ENCODE measurements at places on chromosomes 6 and 20.
A peak's percentile ranks its signal among the peaks of the same experiment; 100 is the strongest.

DNA sequence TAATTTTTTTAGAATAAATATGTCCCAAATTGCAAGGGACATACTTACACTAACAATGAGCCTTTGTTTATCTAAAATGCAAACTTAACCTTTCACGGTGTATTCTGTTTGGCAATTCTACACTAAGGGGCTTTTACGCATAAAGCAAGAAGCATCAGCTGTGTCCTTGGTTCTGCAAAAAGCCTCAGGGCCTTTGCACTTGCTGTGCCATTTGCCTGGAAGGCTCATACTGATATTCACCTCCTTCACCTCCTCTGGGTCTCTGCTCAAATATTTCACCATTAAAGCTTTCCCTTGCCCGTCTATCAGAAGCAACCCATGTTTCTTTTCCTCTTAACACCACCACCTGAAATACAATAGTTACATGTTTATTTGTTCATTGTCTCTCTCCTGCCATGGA, 8.9 kb upstream of the BMP7 start:
- DNase-seq: no peak

DNA sequence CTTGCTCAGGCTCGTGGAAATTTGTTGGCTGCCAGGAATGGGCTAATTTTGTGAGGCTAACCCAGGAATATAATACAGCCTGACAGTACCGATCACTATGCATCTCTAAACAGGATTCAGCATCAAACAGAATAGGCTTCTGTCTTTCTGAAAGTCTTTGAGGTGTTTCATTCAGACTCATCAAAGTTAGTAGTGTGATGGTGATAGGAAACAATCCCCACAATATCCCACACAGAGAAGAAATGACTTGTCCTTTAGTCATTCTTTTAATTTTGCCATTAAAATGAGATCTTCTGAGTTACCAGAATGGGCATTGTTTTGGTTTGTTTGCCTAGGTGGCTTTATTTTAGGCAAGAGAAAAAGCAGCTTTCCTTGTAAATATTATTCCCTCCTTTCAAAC, 54.3 kb downstream of the FAM229B start:
- DNase-seq: no peak

GRCh38 chr6:39260456-39260855, 31.2 kb upstream of the KCNK5 start:
- DNase-seq: no peak

- DNase-seq: peak; percentile 57
These were observed 258.7 kb downstream of the LRFN2 start for GRCh38 chr6:40328386-40328985.

- DNase-seq: no peak
These were observed 681 bp downstream of the DIDO1 start for GRCh38 chr20:62925420-62926228.

- no peak for DNase-seq
These were observed 55.9 kb upstream of the SNX9 start for GRCh38 chr6:157766901-157767774.

GRCh38 chr6:7901056-7901455, 9.5 kb downstream of the TXNDC5 start:
- no peak for DNase-seq

GRCh38 chr6:150891888-150892485, 26.5 kb downstream of the MTHFD1L start:
- peak; percentile 88 for DNase-seq

GRCh38 chr6:46848684-46849360, 55.6 kb downstream of the MEP1A start:
- DNase-seq: peak; percentile 74

- no peak for DNase-seq
These were observed 8.7 kb upstream of the GMPR start for GRCh38 chr6:16229700-16230099.

GRCh38 chr6:135939208-135939591, 87.7 kb downstream of the PDE7B start:
- DNase-seq: no peak

GRCh38 chr6:55445648-55446204, 118.5 kb downstream of the GFRAL start:
- peak; percentile 17 for DNase-seq

DNA sequence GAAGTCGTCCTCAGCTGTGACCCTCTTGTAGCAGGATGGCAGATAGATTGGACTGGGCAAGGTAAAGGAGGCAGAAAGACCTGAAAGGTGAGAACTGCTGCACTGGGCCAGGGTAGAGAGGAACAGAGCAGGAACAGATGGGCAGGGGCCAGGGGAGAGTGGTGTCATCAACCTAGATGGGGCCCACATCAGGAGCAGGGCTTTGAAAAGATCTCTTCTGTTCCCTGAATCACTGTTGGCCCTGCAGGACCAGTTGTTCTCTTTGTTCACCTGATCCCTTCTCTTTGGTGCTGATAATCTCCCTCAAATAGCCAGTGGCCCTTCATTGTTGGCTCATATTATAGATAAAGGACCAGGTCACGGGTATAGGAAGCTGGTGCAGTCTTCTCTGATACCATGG, 59.9 kb downstream of the DTD1 start:
- DNase-seq: no peak

DNA sequence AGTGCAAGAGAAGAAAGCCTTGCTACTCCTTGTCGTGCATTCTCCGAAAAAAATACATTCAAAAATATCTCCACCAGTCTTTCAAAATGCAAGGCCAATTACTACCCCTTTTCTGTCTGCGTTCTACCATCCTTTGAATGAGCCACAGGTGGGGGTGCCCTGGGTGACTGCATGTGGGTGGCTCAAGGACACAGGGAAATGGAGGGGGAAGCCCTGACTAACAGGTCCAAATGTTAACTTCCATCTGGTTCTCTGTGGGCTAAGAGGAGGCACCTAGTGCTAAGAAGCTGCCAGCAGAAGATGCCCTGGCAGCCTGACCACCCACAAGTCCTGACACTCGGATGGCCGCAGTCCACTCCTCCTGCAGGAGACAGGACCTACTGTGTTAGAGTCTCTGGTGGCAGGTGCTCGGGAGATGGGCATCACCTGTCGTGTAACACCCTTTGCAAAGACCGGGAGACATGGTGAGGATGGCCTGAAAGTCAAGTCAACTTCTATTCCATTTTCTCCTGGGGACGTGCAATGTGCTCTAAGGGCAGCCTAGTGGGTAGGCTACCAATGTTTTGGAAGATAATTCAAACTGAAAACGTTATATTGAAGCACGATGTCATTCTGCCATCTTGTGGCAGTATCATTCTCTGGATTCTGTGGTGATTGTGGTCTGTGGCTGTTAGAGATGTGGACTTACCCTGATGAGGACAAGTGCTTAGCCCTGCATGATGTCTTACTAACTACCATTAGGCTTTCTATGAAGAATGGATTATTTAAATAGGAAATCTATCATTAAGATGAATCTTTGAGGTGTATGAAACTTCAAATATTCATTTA, 27.4 kb upstream of the IGF2R start:
- no peak for DNase-seq

GRCh38 chr6:159929819-159930218, 39.0 kb downstream of the MAS1 start:
- DNase-seq: peak; percentile 87

DNA sequence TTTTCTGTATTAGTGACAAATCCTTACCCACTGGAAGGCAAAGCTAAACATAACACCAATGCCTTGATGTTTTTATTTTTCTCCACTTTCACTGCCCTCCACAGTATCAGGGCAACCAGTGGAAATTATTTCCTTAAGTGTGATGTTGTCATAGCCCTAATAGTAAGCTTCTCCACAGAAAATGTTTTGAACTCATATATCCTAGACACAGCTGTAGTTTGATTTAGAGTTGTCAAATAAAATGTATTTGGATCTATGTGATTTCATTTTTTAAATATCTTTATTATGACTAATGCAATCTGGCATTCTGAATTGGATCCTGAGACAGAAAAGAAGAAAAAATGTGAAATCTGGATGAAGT, 70.9 kb upstream of the UFL1 start:
- DNase-seq: no peak

GRCh38 chr6:2476376-2476775, 231.0 kb upstream of the GMDS start:
- DNase-seq: no peak

DNA sequence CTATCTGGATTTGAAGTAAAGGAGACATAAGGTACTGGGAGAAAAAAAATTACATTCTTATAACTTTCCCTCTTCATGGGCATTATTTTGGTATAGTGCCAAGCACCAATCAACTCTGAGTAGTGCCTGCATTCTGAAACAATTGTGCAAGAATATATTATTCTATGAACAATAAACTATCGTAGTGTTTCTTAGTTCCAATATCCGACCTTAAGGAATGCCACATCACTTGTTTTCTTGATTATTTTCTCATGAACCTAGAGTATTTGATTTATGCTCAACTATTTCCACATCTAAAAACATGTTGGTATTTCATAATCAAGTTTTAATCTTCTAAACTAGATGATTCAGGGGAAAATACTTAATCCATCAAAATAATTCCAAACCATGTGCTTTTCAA, 294.4 kb upstream of the TBX18 start:
- no peak for DNase-seq

DNA sequence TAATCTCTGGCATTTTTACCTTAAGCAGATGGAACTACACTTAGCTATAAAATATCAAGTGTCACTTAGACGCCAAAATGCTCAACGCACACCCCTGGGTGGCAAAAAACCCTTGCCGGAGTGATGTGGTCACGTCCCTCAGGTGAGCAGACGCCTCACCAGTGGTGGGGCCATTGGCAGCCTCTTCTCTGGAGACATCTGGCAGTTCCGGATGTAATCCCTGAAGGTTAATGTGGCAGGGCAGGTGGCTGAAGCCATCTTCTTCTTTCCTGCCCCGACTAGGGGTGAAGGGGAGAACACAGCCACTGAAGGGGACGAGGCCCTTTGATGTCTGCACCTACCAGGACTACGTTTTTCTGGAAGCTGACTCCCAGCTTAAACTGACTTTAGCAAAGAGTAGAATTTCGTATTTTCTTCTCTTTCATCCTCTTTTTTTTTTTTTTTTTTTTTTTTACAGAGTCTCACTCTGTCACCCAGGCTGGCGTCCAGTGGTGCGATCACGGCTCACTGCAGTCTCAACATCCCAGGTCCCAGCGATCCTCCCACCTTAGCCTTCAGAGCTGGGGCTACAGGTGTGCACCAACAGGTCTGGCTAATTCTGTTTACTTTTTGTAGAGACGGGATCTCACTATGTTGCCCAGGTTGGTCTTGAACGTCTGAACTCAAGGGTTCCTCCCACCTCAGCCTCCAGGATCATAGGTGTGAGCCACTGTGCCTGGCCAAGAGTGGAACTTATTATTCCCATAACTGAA, 152.1 kb downstream of the TTLL2 start:
- DNase-seq: no peak
